Stimulated activated CD8-positive, alpha-beta memory T cell treated with anti-CD3 and anti-CD28 coated beads, Interleukin-2, amount 100 ng/mL, for 48 hours (primary cell): ENCODE measurements at places on chromosomes 4 and X.
A peak's percentile ranks its signal among the peaks of the same experiment; 100 is the strongest.

GRCh38 chr4:113469926-113470325, 291.6 kb downstream of the CAMK2D start:
- DNase-seq: no peak

GRCh38 chr4:61079427-61079826, 120.7 kb upstream of the ADGRL3 start:
- DNase-seq: no peak

- no peak for DNase-seq
These were observed 586.1 kb downstream of the GBA3 start for GRCh38 chr4:23278845-23279244.

DNA sequence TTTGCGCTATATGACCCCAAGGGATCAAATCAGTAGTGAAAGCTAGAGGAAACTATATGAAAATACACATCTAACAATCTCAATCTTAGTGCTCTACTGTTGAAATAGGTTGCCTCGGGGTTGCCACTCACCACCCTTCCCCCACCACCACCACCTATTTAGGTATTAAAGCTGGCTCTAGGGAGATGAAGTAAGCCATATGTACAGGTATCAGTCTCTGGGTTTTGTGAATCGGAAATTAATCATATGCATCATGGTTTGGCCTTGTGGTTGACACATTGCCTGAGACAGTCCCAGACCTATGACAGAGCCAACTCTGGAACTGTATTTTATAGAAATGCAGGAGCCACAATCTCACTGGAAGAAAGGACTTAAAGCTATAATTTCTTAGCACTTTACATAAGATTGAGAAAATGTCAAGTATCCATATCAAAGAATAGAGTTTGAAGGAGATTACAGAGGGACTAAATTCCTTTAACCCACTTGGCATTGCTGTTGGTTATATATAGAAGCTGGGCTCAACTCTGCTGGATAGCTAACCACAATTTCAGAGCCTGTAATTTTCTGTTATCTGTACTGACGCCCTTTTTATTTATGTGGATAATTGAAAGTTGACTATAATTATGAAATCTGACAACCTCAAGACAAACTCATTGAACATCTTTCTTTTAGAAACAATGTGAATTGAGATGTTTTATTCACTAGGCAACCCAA, 26.7 kb upstream of the BMP2K start:
- DNase-seq: no peak

DNA sequence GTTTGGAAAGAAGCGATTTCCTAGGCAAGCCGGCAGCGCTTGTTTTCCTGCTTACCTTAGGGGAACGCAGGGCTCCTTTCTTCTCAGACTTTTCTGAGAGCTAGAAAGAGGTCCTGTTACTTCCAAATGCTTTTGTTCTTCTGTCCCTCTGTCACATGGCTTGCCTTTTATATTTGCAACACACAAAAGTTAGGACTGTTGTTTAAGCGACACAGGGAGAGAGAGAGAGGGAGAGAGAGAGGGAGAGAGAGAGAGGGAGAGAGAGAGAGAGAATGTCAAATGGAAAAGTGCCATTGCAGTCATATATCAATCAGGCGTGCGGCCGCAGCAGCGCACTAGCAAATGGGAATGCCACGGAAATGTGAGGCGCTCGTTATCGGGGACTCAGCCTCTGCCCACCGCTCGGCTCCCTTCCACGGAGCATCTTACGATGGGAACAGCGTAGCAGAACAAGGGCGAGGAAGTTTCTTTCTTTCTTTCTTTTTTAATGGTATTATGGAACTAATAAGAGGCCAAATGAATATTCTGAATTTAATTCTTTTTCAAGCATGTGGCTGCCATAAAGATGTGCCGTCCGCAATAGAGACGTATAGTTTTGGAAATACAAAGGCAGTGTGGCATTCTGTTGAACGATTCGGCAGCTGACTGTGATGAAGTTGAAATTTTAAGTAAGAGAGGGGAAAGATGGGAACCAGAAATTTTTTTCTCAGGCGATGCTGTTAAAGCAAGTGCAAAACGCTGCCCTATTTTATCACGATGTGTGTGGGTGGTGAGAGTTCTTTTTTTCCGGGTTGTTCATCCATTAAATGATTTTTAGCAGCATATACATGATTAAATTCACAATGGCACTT, at the start of gene NDP:
Gene NDP (minus strand): TSS at position 142 of the 851 bp plus-strand sequence. CDS start 14,745 bp downstream, outside the sequence.
- no peak for DNase-seq

DNA sequence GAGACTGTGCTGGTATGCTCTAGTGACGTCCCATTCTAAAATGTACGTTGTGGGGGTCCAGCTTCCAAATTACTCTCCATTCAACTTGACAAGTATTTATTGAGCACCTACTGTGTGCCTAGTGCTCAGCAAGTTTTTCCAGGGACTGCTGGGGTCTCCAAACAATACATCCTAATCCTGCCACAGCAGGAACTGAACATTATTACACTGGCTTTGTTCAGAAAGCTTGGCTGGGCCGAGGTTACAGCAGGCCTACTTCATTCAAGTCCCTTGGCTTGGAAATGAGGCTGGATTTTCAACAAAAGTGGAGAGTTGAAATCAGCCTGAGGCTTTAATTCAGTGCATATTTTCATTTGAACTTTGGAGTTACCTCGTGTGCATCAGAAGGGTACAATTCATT, 78.0 kb downstream of the GUCY2F start:
- DNase-seq: no peak

DNA sequence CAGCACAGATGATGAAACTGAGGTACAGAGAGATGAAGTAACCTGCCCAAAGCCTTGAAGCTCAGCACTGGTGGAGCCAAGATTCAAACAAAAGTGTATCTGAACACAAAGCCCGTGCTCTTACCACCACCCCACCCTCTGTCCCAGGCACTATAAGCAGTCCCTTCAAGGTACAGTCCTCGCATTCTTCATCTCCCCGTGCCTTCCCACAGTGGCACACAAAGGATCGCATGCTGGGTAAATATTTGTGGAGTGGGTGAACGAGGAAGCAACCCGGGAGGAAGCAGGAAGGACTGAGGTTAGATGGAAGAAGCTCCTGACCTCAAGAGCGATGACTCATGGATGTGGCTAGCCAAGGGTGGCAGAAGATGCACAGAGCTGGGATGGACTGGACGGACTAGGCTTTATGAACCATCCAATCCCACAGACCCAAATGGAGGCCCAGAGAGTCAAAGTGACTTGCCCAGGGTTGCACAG, 18.4 kb downstream of the IQSEC2 start:
- no peak for DNase-seq

GRCh38 chr4:183106839-183107238, 7.8 kb downstream of the WWC2 start:
- no peak for DNase-seq

DNA sequence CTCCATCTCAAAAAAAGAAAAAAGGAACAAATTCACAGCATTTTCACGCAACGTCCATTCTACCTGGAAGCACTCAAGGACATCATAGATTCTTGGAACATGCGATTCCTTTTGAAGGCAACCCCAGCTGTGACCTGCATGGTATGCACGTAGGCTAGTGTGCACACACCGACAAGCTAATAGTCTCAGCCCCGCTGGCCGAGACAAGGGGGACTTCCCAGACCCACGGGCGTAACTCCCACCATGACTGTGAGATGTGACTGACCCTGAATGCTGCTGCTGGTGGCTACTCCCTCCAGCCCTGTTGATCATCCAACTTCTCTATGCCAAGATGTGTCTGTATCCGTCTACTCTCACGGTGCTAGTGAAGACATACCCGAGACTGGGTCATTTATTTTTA, 78.3 kb downstream of the CRLF2 start:
- DNase-seq: no peak

DNA sequence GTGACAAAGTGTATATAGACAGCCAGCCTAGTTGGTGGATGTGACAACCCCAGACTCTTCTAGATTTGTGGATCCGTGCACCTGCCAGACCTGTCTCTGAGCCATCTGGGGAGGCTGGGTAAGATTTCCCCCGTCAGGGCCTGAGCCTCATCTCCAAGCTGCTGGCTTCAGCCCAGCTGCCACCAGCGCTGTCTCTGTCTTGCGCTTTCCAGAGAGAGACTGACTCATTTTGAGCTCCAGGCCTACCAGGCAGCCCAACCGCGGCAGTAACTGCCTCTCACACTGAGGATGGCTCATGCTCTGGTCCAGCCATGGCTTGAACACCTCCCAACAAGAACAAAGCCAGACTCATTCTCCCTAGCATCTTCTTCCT, 26.4 kb downstream of the NOP14 start:
- no peak for DNase-seq

- no peak for DNase-seq
These were observed 26.3 kb downstream of the RTL5 start for GRCh38 chrX:72105436-72105835.

GRCh38 chrX:45903781-45904201, 641.4 kb downstream of the ZNF674 start:
- no peak for DNase-seq

DNA sequence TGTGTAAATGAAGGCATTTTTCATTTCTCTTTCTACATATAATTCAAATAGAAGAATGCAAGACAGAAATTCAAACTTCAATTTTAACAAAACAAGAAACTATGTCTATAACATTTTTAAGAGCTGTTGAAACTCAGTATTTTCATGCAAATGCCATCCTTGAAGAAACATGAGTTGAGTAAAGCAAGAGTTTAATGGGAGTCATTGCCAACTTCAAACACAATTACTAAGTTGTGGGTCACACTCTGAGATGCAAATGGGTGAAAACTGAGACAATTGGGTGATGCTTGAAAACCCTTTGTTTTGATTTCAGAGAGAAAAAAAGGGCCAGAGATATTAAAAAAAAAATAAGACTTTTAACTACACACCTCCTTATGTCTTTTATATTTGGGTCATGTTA, 865.9 kb downstream of the FAT4 start:
- DNase-seq: no peak

GRCh38 chr4:56723201-56723605, 42.1 kb upstream of the HOPX start:
- peak; percentile 3 for DNase-seq

- DNase-seq: no peak
These were observed 464.5 kb downstream of the BCOR start for GRCh38 chrX:39633293-39633692.

GRCh38 chr4:66372706-66373105, 702.4 kb upstream of the EPHA5 start:
- no peak for DNase-seq

DNA sequence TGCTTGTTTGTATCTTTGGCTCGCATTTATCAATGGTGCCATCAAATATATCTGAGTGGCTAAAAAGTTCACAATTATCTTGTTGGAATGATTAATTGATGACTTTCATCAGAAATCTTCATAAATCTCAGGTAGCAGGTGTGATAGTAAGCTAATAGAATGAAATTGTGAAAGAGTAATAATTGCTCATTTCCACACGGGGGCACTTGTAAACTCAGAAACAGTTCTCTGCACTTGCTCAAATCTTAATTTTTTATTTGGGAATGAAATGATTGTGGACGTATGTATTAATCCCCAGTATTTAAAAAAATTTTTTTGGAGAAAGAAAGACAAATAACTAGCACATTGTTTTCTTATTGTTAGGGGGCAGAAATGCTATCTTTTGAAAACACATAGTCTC, 132.8 kb downstream of the DTHD1 start:
- no peak for DNase-seq

- no peak for DNase-seq
These were observed 97.5 kb downstream of the MAOA start for GRCh38 chrX:43753637-43754036.

GRCh38 chr4:3860061-3860912, 94.1 kb downstream of the ADRA2C start:
- DNase-seq: no peak

- DNase-seq: no peak
These were observed 343.3 kb upstream of the RPS6KA3 start for GRCh38 chrX:20609916-20610415.

GRCh38 chr4:119656342-119656741, 27.7 kb upstream of the PDE5A start:
- no peak for DNase-seq

DNA sequence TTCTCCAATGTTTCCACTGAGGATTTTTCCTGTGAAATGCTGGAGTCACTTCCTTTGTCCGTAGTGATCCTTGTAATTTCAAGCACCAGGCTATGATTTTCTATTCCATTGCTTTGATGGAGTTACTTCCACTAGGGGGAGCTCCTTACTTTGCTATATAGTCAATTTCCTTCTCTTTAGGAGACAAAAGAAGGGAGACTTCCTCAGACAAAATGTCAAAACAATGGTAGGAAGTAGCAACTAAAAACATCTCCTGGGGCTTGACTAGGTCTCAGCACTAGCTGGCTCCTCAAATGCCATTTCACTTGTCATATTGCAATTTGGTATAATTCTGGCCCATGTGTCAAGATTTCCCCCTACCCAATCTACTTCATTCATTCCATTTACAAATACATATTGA, 24.1 kb downstream of the ZCCHC12 start:
- DNase-seq: no peak

GRCh38 chr4:183272384-183272783, 47.7 kb downstream of the CLDN22 start:
- no peak for DNase-seq
